GM13976 (cell line): ENCODE measurements at places on chromosomes 3 and 15.

DNA sequence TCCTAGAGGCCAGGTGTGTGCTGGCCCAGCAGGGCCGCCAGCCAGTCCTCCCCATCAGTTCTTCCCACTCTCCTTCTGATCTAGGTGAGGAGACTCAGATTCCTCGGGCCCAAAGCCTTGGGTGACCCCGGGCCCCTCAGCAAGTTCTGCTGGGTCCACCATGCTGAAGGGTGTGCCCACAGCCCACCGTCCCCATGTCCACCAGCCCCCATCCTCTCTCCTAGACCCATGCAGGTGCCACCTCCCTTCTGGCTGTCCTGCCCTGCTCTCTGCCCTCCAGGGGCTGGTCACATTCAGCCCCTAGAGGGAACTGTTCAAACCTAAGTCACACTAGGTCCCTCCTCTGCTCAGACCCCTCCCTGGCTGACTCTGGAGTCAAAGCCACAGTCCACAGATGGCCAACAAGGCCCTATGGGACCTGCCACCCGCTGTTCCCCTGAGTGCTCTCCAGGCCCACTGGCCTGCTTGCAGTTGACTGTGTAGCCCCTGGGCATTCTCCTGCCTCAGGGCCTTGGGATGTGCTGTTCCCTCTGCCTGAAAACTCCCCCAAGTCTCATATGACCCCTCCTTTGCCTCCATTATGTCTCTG is 878 bp upstream of the TLR9 start:
- no peak for DNase-seq

- DNase-seq, result no peak
Observed at GRCh38 chr15:84813435-84813834, 3.7 kb upstream of the ALPK3 start.

- DNase-seq, result no peak
Observed at GRCh38 chr15:62085740-62086139, 19.0 kb downstream of the C2CD4A start.

- DNase-seq, result no peak
Observed at GRCh38 chr3:149490260-149490971, 15.9 kb downstream of the TM4SF4 start.

DNA sequence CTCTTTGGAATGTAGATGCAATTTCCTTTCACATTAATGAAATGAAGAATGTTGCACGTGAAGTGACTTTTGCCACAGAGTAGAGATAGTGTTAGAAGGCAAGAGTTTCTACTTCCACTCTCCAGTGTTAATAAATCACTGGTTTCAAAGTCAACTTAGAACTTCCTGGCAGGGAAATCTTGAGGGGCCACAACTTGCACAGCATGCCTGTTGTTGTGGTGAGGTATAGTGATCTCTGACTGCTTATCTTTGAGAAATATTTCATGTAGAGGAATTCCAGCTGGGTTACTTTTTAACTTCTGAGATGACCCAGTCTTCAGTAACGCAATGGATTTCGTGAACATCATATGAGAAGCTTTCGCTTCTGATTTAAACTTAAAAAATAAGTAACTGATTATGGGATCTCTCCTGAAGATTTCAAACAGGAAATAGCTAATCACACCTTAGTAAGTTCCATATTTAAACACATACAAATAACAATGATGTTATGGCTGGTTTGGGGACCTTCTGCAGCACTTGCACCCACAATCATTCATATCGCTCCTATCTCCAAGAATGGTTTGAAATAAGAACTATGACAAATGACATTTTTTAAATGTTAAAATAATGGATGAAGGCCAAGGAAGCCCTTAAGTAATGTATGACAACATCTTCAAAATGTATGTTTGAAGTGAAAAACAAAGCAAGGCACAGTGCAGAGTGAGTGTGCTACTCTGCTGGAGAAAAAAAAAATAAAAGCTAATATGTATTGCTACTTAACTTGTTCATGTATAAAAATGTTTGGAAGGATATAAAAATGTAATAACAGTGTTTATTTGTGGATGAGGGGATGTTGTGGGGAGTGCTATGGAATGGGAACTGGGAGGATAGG is 726.5 kb upstream of the NECTIN3 start:
- DNase-seq, result no peak

DNA sequence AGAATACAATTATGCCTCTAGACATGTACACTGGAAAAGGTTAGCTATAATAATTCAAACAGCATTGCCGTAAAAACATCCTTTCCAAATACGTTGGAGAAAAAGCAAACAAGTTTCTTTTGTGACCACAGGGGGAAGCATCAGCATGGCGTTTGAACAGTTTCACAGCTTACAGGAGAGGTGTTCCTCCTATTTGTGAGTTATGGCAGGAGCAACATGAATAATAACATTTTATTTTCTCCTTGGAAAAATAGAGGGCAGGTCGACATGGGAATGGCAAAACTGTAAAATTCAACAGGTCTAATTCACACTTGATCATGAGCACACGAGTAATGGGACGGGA is 39.7 kb upstream of the GADL1 start:
- no peak for DNase-seq
